ENCODE measurements at places on chromosomes 12 and 14. TPM values are rescaled to one million over a fixed set of nuclear protein-coding genes. Genes with fewer than 3 reads are reported as not detected.

- no peaks in the 10 kb centered on the region for H3K36me3 ChIP-seq
- no peak overlapping the region for H3K27ac ChIP-seq
- no peak overlapping the region for H3K4me3 ChIP-seq
- H3K4me1 ChIP-seq = no peaks in the 10 kb centered on the region
- DNase-seq = no peak
Observed at GRCh38 chr14:47273939-47274338, 401.5 kb downstream of the MDGA2 start.

- DNase-seq = no peak
- H3K4me3 ChIP-seq = no peak overlapping the region
- H3K27ac ChIP-seq = no peak overlapping the region
- H3K36me3 ChIP-seq = no peaks in the 10 kb centered on the region
- H3K4me1 ChIP-seq = no peaks in the 10 kb centered on the region
Observed at GRCh38 chr14:35844494-35844893, 18.4 kb downstream of the BRMS1L start.

DNA sequence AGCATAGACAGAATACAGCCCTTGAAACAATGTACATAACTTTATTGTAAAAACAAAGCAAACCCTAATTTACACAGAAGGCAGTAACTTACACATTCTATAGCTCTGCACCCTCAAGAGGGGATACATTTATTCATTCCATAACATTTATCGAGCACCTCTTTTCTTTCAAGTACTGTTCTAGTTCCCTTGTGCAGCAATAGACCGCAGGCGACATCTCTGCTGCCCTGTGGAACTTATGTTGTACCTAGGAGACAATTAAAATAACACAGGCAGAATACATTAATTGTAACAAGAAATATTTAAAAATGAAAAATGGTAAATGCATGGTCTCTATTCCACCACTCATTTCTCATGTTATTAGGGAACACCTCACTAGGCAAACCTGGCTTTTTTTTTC lies 1.4 kb upstream of the ARHGDIB start:
- DNase-seq = no peak
- H3K27me3 ChIP-seq = no peaks in the 10 kb centered on the region
- H3K27ac ChIP-seq = peak overlapping the region; percentile 85

TAS2R9 gene
- not detected for total RNA-seq

GRCh38 chr14:101475456-101476257 lies 85.6 kb upstream of the DIO3 start:
- H3K4me3 ChIP-seq = no peak overlapping the region
- no peaks in the 10 kb centered on the region for H3K27me3 ChIP-seq
- no peak overlapping the region for H3K27ac ChIP-seq
- no peaks in the 10 kb centered on the region for H3K4me1 ChIP-seq

TMEM30B gene
- total RNA-seq = 1.9 TPM

DNA sequence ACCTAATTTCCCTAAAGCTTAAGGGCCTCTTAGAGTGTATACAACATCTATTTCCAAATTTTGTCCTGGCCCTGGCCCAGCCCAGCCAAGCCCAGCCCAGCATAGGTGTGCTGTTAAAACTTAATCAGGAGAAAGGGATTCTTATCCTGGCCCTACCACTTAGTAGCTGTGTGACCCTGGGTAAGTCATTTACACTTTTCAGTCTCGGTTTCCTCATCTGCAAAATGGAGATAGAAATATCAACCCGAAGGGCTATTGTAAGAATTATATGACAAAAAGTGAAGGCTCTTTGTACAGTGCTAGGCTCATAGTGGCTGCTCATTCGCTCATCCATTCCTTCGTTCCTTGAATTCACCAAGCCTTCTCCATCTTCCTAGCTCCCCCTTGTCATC lies 442 bp downstream of the ERG28 start:
- peak overlapping the region; percentile 97 for H3K27ac ChIP-seq
- no peaks in the 10 kb centered on the region for H3K4me1 ChIP-seq
- no peak for DNase-seq

TSPAN31 gene
- total RNA-seq = 12.0 TPM
